ENCODE measurements at places on chromosomes 3 and 15.

DNA sequence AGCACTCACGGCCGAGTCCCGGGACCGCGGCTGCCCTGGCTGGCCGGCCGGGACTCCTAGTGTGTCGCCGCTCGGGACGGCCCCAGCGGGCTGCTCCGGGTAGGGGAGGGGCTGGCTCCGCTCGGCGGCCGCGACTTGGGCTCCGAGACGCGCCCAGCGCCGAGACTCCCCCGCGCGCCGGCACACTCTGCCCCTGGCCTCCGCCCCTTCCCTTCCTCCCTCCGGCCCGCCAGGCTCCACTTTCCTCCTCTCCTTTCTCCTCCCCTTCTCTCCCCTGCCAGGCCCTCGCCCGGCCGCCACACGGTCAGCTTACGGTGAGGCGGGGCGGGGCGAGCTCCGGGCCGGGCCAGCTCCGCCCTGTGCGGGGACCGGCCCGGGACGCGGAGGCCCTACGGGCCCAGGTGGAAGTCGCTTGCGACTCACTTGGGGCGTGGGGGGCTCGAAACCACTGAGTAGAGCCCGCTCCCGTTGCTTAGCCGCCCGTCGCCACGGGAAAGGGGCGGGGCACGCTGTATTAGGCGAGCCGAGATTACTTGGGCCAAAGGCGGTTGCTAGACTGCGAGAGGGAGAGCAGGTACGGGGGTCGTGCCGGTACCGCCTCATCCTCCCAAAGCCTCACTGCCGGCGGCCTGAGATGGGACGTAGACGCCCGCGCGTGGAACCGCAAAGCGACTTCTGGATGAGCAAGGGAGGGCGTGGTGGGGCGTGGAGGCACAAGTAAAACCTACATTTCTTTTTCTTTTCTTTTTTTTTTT is at the start of gene ITGB5:
ITGB5 (minus strand) TSS at position 189 of the 755 bp plus-strand sequence. CDS start 365 bp downstream, outside the sequence.
- peak; percentile 95 for DNase-seq

DNA sequence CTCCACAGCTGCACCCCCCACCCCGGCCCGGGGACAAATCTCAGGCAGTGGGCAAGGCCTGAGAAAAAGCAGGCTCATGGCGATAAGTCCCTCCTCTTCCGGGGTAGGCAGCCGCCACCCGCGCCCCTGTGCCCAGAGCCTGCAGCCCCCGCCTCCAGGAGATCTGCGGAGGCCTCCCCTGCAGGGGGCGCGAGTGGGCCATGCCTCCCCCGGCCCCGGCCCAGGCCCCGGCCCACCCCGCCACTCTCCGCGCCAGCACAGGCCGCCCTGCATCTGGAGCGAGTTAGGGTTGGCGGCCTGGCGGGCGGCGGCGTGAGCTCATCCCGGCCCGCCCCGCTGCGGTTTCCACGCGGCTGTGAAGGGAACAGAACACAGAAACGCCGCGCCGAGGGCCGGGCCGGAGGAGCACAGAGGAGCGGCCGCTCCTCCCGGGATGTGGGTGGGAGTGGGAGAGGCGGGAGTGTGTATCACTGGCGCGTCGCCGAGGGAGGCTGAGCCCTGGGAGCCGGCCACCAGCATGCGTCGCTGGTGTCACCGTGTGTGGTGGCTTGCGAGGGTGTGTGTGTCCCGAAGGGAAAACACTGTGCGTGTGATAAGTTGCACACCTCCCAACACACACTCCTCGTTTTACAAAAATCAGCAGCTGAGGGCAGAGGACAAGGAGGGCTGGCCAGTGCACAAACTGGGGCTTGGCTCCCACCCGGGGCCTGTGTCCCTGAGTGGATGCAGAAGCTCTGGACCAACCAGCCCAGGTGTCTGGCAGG is 17.2 kb downstream of the MYL3 start:
- DNase-seq: peak; percentile 89

- no peak for DNase-seq
Observed at GRCh38 chr3:58683466-58683865, 16.9 kb upstream of the FAM3D start.

- no peak for DNase-seq
Observed at GRCh38 chr3:130395916-130396315, 50.4 kb downstream of the COL6A5 start.

DNA sequence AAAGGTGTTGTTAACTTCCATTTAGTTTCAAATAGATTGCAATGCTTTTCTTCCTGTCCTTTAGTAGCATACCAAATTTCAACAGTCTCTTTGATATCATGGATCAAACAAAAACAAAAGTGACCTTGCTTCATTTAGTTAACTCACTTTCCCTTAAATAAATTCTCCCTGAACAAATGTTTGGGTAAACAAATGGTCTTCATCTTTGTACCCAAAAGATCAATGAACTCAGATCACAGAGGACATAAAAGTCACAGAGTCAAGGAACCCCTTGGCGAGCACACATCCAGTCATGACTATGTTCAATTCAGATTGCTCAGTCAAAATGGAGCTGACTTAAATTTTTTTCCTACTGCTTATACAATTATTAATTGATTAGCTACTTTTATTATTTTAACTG is 20.6 kb upstream of the AQP9 start:
- DNase-seq: no peak

- DNase-seq: no peak
Observed at GRCh38 chr3:23728601-23729117, 77.1 kb upstream of the UBE2E1 start.

DNA sequence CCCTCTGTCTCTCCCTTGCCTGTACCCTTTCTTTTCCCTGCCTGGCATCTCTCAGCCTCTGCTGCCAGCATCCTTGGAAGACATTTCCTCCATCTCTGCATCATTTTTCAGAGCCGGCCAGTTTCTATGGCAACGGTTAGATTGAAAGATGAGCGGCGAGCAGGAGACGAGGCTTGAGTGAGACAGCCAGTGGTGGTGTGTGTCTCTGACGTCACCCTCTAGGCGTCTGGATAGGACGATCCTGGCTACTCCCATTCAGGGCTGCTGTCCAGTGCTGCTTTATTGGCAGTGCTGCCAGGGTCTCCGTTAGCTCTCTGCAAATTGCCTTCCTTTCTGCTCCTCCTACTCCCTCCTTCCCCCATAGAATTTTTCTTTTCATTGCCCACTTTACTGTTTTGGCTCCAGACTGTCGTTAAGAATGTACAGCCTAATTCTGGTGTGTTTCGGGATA is 57.9 kb downstream of the TRAK1 start:
- DNase-seq: no peak
